ENCODE measurements at places on chromosomes 1 and 21. TPM values are rescaled to one million over a fixed set of nuclear protein-coding genes. Genes with fewer than 3 reads are reported as not detected.

TNFRSF25 gene
- 11.4 TPM for total RNA-seq

CCDC190 gene
- 0.93 TPM for total RNA-seq

PRKAA2 gene
- 0.10 TPM for total RNA-seq

H3-3A gene
- 288 TPM for total RNA-seq

FABP3 gene
- total RNA-seq, result 3.9 TPM

WNT3A gene
- total RNA-seq, result not detected

TIAM1 gene
- 4.4 TPM for total RNA-seq

AGT gene
- total RNA-seq, result not detected

DPT gene
- not detected for total RNA-seq

C4BPB gene
- total RNA-seq, result not detected

UBXN10 gene
- 0.07 TPM for total RNA-seq

SPATA21 gene
- total RNA-seq, result not detected

OR2M3 gene
- total RNA-seq, result not detected

OR2T2 gene
- not detected for total RNA-seq

SPATC1L gene
- total RNA-seq, result 14.5 TPM

SAMSN1 gene
- total RNA-seq, result 0.33 TPM
